ENCODE measurements at places on chromosomes 1 and 21.

GRCh38 chr1:220511785-220512184 lies 16.2 kb upstream of the MARK1 start:
- no peak for DNase-seq

- DNase-seq: no peak
Observed at GRCh38 chr21:28928578-28929420, 63.9 kb downstream of the LTN1 start.

GRCh38 chr1:77378723-77379535 lies 97.1 kb downstream of the AK5 start:
- DNase-seq: no peak

GRCh38 chr21:46095083-46095719 lies 2.7 kb upstream of the COL6A2 start:
- DNase-seq: no peak

- no peak for DNase-seq
Observed at GRCh38 chr1:204514828-204515227, 1.4 kb upstream of the MDM4 start.

GRCh38 chr1:19762175-19762779 lies 37.4 kb downstream of the TMCO4 start:
- DNase-seq: peak; percentile 43

DNA sequence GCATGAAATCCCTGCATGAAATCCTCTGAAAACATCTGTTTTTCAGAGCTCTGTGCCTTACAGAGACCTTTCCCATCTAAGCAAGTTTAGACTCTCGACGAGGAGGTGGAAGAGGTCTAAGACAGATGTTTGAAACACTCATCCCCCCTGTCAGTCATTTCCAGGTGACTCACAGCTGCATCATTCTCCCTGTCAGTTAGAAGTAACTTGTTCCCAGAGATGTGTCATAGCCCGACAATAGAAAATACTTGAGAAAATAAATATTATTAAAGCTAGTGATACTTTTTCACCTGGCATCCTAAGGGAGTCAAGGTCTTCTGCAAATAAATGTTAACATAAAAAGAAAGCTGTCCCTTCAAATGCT lies 41.6 kb upstream of the SEC16B start:
- DNase-seq: no peak

DNA sequence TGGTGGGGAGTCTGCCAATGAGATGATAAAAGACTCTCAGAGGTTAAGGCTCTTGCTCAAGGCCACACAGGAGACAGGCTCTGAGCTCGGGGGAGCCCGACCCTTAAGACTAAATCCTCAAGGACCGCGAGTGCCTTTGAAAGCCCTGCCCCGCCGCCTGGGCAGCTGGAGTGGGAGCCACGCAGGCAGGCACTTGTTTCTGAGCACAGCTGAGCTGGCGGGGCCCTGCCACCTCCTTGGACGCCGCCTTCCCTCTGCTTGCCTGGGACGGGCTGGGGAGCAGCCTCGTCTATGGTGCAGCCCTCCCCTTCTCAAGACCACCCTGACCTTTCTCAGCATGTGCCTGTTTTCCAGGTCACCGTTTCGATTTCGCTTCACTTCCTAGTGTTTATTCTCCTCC lies 169.3 kb downstream of the CAMTA1 start:
- DNase-seq: no peak

DNA sequence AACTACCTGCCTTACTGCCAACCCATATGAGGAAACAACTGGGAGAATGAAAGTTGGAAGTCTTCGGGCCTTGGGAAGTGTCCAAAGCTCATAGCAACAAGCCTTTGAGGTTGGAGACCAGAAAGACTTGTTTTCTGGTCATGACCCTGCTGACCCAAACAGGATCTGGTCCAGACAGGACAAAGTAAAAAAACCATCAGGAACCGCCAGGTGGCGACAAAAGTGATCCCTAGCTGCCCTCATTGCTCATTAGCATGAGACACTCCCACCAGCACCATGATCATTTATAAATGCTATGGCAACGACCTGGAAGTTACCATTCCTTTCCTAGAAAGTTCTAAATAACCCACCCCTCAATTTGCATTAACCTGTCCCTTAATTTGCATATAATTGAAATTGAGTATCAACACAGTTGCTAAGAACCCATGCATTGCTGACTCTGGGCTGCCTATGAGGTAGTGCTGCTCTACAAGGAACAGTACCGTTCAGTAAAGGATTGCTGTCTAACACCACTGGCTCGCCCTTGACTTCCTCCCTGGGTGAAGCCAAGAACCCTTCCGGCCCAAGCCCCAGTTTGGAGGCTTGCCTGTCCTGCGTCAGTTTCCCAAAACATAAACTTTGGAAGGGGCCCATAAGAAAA lies 89.0 kb downstream of the URB2 start:
- peak; percentile 28 for DNase-seq

- peak; percentile 82 for DNase-seq
Observed at GRCh38 chr1:26574719-26575251, 45.2 kb downstream of the RPS6KA1 start.

DNA sequence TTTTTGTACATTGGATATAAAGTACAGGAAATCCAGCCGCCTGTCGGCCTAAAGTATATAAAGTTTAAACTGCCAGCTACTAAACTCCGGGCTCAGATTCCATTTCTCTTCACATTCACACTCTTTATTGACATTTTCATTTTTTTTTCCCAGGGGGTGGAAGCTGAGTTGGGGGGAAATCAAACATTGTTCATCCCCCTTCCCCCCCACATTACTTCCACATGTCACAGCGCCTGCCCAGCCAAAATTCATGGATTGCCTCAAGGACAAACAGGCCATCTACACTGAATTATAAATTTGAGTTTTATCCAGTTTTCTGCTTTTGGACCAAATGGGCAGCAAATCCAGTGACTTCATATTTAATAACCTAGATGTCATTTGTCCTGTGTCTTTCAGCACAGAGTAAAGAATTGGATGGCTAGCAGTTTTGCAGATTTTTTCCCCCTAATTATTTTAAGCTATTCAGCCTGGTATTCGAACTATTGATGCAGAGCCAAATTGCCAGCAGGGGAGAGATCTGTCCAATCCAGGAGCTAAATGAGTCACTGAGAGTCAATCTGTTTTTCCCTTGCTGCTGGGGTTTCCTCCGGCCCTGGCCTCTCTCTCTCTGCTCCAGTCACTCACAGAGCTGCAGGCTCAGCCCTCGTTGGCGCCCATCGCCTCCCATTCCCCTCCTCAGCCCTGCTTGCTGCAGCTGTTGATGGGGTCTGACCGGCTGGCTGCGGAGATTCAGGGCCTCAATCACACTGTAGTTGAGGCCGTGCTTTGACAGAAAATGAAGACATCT lies 98.0 kb downstream of the LMO4 start:
- no peak for DNase-seq

GRCh38 chr1:66788231-66788939 lies 12.7 kb downstream of the INSL5 start:
- DNase-seq: peak; percentile 67

DNA sequence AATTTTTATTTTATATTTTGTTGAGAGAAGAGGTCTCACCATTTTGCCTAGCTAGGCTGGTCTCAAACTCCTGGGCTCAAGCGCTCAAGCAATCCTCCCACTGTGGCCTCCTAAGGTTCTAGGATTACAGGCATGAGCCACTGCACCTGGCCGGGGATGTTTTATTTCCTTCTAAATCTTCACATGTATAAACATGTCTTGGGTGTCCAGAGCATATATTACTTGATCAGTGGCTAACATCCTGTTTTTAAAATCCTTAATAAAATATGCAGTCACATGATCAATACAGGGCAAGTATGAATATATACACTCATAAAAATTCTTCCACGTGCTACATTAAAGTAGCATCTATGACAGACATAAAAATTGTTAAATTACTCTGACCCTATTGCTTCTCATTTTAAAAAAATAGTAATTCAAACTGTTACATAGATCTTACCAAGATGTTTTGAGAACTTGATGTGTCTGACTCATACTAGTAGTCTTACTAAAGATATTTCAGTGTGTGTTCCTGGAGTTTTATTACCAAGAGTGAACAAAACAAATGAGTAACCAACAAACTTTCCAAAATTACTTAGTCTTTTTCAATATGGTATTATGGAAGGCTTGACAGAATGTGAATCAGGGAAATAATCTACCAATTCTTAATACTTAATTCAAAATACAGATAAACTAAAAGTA lies 222.5 kb downstream of the SLC45A1 start:
- DNase-seq: peak; percentile 71

- DNase-seq: no peak
Observed at GRCh38 chr21:15152591-15152990, 87.8 kb upstream of the NRIP1 start.

DNA sequence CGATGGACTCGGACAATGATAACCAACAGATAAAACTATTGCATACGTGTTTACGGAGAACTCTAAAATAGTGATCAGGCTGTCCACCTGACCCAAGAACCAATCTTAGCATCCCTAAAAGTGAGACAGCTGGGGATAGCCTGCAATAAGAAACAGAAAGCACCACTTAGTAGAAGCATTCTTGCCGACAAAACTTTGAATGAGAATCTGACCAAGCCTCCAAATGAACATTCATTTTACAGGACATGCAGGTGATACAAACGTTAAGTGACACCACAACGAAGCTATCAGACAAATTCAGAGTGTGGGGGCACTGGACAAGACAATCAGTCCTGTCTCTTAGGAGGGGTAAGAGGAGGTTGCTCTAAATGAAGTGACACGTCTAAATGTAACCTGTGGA lies 1.2 kb downstream of the PSMG1 start:
- no peak for DNase-seq

- DNase-seq: no peak
Observed at GRCh38 chr1:195495720-195496635, 1112.3 kb downstream of the KCNT2 start.

GRCh38 chr1:203934651-203935050 lies 73.3 kb downstream of the SNRPE start:
- no peak for DNase-seq
